ENCODE measurements at places on chromosomes 13 and 19.

GRCh38 chr13:77779552-77780272 is 82.2 kb downstream of the SLAIN1 start:
- peak; percentile 42 for DNase-seq

DNA sequence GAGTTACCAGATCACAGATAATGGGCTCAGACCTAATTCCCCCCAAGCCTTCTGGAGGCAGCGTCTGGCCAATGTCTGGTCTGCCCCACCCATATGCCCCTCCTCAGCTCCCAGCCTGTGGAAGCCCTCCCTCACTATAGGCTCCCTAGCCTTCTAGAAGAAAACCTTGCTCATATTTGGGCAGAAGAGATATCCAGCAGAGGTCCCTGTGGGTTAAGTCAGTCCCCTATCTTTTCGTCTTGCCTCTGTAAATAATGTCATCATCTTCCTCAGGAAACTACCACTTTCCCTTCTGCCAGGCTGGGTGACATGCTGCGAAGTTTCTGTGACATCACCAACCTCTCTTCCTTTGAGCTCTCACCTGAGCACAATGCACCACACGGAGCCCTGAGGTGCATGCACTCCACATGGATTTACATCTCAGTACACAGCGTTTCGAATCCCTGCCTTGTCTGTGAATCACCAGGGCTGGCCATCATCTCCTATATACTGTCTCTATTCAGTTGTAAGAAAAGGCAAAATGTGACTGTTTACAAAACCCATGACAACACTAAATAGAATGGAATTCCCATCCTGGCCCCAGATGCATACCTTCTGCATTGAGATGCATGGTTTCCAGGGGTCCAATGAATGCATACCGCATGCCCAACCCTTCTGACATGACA is 112.8 kb downstream of the CRYL1 start:
- peak; percentile 7 for DNase-seq

DNA sequence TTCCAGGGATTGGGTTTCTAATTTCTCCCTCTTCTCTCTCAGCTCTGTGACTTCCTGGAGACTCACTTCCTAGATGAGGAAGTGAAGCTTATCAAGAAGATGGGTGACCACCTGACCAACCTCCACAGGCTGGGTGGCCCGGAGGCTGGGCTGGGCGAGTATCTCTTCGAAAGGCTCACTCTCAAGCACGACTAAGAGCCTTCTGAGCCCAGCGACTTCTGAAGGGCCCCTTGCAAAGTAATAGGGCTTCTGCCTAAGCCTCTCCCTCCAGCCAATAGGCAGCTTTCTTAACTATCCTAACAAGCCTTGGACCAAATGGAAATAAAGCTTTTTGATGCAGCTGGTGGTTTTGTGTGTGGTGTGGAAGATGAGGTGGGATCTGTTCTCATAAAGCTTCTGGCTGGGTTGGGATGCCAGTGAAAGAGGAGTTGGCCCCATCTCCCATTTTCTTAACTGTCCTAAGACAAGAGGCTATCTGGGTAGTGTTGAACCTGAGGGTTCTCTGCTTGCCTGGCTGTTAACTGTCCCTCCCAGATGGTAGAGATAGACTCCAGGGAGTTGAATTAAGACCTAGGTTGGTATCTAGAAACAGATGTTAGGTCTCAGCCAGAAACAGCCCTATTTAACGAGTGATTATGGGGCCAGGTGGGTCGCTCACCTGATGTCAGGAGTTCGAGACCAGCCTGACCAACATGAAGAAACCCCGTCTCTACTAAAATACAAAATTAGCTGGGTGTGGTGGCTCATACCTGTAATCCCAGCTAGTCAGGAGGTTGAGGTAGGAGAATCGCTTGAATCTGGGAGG is 1.6 kb downstream of the FTL start:
- no peak for DNase-seq

DNA sequence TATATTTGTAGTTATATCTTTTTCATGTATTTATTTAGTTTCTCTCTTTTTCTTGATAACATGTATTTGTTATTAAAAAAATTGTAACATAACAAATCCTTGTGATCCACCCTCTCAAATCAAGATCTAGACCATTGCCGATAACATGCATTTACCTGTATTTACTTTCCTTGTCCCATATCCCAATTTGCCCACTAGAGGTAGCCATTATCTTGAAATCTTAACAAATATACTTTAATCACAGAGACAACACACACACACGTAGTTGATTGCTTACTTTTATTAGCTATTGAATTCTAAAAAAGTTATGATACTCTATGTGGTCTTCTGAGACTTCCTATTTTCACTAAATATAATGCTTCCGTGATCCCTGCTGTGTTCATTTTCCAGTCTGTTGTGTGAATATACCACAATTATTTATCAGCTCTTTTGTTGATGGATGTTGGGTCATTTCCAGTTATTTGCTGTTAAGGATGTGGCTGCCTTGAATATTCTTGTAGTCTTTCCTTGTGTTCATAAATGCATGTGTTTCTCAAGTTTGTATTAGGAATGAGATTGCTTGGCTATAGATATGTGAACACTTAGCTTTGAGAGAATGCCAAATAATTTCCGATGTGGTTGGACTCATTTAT is 31.3 kb upstream of the ZMYM2 start:
- DNase-seq: peak; percentile 61

DNA sequence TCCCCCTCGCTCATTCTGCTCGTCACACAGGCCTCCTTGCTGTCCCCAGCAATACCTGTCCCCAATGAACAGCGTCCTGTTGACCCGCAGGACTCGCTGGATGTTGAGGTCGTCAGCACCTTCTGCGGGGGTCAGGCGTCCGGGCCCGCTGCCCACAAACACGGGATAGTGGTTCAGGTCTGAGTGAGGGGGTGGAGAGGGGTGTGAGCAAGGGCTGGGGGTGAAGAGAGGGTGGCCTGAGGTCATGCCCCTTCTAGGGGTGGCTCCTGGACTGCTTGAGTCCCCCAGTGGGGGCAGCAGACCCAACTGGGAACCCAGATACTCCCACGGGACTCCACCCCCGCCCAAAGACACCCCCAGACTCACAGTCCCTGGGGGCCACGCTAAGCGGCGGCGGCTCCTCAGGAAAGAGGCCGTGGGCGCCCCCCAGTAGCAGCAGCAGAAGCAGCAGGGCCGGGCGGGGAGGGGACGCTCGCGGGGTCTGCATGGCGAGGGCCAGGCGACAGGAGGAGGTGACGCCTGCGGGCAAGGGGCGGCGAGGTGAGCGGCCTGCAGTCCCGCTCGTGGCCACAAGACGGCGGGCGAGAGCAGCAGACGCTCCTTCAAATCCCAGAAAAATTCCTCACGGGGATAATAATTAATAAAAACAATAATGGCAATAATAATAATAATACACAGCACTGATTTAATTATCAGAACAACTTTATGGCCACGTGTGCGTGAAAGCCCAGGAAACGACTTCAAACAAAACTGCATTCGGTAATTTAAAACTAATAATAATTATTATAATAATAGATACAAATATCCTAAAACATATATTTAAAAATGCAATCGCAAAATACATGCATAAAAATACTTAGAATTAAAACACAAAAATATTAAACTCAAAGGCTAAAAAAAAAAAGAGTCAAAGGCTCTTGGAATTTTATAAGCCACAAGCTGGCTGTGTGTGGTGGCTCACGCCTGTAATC is 1.2 kb downstream of the SEMA6B start:
- no peak for DNase-seq

GRCh38 chr19:15136234-15136954 is 29.2 kb downstream of the SYDE1 start:
- DNase-seq: no peak

- DNase-seq: no peak
Observed at GRCh38 chr19:33677745-33678426, 56.1 kb downstream of the CHST8 start.

- DNase-seq: no peak
Observed at GRCh38 chr13:41019578-41020347, 647 bp upstream of the ELF1 start.

DNA sequence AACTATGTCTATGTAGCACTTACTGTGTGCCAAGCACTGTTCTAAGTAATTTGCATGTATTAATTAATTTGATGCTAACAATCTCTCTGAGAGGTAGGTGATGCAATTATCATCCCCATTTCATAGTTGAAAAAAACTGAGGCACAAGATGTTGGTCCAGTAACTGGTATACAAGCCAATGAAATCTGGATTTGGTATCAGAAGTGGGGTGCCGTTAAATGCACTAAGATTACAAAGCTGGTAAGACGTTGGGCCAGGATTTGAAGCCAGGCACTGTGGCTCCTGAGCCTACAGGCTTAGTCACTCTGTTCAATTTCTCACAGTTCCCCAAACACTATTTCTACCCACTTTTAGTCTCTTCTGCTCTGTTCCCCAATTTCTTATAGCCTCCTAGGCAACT is 70.4 kb upstream of the CACNA1A start:
- DNase-seq: no peak

DNA sequence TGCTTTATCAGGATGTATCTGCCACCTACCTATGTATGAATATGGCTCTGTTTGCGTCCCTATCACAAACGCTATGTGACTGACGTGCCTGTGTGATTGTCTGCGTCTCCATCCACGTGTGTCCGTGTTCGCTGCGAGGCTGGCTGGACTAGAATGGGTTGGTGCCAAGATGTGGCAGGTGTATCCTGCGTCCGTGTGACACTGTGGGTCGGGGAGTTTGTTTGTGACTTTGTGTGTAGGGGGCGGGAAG is 6.7 kb upstream of the HOOK2 start:
- no peak for DNase-seq

- DNase-seq: no peak
Observed at GRCh38 chr19:6602729-6603114, 11.8 kb upstream of the CD70 start.

DNA sequence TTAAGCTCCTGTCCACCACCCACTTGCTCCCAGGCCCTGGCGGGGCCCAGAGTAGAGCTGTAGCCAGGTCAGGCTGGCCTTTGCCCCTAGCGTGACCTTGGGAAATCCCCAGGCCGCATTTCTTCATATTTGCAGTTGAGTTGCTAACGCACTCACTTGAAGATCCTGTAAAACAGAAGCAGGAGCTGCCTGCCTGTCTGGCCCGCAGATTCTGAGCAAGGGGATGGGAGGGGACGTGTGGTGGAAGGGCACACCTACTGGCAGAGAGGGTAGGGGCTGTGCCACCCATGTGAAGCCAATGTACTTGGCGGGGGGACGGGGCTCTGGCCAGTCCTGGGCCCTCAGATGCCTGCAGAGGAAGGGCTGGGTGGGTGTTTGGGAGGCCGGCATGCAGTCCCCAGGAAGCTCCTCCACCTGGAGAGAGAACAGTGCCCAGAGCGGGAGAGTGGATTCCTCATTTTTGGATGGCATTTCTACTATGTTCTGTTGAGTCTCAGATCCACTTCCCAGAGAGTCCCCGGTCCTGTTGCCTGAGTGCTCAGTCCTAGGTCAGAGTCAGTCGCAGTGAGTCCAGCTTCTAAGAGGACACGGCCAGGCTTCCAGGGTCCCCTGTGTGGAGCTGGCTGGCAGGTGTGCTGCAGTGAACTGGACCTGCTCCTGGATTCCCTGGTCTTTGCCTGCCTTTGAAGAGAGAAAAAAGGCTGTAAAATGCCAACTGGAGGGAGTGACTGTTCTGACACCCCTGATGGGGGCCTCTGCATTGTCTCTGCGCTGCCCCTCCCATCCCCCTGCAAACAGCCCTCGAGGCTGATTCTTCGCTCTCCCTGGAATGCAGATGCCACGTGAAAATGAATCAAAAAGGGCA is 62.9 kb downstream of the GGACT start:
- no peak for DNase-seq

Data from CD4-positive, alpha-beta T cell treated with Interleukin-17A for 1 hour (primary cell).